ENCODE measurements at places on chromosomes 6 and 20.

GRCh38 chr20:19760371-19760721 is 2.3 kb downstream of the RIN2 start:
- no peak for DNase-seq

- DNase-seq = no peak
Measured at GRCh38 chr6:46612645-46613044, 40.0 kb downstream of the CYP39A1 start.

DNA sequence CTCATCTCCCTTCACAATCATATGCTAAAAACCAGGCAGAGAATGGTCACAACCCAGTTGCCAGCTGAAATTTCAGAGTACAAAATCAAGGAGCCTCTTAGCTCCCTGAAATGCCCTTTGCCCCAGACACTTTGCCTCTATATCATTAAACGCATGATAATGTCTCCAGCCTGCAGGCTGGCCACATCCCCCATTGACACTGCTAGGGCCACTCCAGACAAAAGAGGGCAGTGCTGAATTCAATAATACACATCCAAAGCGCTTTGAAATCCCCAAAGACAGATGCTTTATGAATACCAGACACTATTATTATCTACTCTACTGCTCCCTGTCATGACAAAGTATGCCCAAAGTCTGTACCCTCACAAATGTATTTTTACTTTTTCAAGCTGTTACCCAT is 348.3 kb upstream of the POU3F2 start:
- DNase-seq = no peak

GRCh38 chr6:152478377-152479010 is 158.7 kb downstream of the SYNE1 start:
- no peak for DNase-seq

GRCh38 chr6:68313911-68314310 is 321.2 kb upstream of the ADGRB3 start:
- no peak for DNase-seq

DNA sequence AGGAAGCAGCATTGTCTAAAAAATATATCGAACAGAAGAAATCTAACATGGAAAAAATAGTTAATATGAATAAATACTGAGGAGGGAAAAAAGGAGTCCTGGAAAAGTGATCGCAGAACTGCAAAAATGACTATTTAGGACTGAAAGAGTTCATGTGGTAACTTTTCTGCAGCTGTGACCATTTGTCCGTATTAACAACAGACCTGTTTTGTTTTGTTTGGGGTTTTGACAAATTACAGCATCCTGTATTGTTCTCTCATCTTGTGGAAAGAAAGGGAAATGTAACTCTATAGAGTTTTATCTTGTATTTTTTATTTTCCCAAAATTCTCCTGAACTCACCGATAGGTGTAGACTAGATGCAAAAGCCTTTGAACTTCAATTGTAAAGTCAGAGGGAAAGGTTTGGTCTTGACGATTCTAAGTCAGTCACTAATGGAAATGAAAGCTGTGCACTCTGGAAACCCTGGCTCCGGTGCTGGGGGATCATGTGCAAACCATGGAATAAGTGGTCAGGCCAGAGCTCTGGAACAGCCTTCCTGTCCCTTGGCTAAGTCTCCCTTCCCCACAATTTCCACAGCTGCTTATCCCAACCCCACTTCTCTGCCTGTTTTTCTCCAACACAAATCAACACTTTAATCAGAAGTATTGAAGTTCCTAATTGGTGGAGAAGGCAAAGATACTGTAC is 51.2 kb upstream of the MARCKS start:
- DNase-seq = no peak

DNA sequence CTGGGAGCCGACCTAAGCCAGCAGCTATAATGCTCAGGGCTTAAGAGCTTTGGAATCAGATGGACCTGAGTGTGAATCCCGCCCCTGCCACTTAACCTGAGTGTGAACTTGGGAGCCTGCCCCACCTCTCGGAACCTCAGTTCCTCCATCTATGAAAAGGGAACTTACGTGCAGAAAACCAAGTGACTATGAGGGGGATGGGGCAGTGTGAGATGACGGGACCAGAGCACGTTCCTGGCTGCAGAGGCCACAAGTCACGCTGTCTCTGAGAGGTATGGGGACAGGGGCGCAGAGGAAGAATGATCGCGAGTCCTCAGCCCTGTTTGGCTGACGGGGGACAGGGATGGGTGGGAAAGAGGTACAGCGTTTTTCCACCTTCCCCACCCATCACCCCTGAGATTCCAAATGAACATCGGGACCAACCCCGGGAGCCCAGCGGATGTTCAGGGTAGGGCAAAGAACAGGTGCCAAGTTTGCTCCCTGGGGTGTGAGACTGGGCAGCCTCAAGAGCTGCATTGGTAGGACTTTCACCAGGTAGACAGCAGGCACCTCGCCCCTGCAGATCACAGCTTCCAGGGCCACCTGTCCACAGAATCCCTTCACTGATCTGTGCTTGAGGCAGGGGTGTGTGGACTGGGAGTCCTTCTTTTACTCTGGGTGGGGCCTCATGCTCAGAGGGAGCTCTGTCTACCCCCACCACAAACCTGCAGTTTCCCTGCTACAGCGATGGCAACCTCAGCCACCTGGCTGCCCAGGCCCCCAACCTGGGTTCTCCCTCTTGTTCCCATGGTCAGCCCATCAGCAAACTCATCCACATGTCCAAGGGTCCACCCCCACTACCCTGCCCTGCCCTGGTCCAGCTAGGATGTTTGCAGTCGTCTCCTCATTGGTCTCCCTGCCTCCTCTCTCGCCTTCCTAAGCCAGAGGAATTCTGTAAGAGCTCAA is 85.8 kb downstream of the CEBPB start:
- DNase-seq = no peak

- no peak for DNase-seq
Measured at GRCh38 chr20:31837896-31838397, 7.5 kb downstream of the FOXS1 start.

DNA sequence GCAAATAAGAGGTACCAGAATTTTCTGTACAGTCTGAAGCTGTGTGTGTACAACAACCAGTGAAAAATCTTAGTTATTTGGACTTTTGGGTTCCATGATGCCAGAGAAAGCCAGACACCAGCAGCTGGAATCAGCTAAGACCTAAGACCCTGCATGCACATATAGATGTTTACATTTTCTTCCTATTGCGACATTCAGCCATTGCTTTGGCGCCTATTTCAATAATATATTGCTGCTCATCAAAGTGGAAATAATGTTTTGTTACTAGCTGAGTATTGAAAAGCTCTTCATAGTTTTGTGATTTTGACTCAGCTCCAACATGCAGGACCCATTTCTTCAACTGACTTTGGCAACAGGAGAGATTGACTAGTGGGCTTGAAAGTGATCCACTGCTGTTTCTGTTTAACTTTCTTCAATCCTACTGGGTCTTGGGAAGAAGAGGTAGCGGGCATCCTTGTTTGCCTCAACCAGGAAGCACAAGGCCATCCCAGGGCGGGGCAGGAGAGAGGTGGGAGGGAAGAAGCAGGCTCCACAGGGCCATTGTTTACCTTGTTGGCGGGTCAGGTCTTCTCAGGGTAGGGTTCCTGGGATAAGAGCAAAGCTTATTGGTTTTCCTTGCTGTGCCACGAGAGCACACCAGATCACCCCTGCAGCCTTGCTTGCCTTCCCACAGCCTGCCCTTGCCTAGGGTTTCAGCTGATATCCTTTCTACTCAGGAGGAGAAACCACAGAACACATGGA is 101.3 kb upstream of the ESR1 start:
- DNase-seq = no peak

- DNase-seq = peak; percentile 71
Measured at GRCh38 chr6:42781796-42782688, at the start of gene BICRAL. Gene BICRAL, plus strand, starts transcription at chr6:42782052. Its CDS starts 39,971 bp downstream, at chr6:42822023.

DNA sequence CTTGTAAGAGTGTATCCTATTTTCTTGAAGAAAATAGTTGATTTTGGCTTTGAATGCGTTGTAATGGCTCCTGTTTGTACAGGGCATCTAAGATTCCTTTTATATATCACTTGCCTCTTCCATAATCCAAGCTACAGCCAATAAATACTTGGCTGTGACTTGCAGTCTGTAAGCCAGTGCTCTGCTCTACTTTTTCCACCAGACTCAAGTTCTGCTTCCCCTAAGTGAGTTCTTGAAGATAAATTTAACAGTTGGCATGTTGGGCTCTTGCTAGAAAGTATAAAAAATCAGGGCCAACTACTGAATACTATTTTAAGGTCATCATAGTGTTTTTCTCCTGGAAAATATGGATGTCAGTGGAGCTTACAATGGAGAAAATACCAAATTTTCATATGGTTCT is 36.5 kb upstream of the SCGN start:
- no peak for DNase-seq

- DNase-seq = no peak
Measured at GRCh38 chr6:78580923-78581322, 286.4 kb upstream of the IRAK1BP1 start.

DNA sequence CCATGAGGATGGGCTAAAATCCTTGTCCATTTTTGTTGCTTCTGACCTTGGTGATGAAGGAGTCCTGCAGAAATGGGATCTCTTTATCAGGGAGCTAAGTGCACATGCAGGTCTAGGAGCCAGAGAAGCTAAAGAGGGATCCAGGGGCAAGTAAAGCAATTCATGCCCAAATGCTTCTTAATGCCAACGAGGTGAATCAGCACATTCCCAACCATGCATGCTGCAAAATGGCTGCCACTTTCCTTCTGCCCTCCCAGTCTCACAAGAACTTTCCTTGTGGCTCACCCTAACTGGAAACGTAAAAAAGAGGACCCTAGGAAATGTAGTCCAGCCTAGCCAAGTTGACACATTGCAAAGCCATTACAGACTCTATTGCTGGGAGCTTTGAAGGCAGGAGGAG is 298.4 kb downstream of the MAFB start:
- no peak for DNase-seq

GRCh38 chr6:137093183-137094069 is 48.7 kb upstream of the IL20RA start:
- no peak for DNase-seq

GRCh38 chr20:62999580-62999979 is 7.2 kb downstream of the BHLHE23 start:
- no peak for DNase-seq

DNA sequence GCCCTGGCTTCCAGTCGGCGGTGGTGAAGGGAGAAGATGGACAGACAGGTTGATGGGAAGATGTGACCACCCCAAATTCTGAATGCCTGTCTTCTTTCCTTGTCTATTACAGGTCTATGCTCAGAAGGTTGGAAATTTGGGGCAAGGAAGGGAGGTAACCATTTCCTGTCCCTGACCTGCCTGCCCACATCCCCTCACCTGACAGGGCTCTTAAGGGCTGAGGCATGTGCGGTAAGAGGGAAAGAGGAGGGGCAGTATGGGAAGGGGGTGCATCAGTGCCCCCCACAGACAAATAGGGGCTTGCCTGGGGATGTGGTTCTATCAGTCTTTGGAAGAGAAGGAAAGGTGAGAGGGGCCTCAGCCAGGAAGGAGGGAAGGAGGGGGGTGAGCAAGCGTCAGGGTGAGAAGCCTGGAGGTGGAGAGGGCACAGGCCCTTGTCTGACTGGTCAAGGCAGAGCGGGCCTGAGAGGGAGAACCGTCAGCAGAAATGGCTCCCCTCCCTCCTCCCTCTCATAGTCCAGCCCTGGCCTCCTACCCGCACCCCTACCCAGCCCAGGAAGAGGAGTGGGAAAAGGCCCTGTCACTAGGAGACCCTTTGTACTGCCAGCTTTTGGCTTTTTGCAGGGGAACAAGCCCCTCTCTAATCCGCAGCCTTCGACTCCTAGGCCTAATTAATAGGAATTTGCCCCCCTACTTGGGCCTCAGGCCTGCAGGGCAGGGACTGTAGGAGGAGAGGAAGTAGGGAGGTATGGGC is 104.4 kb upstream of the FOXP4 start:
- no peak for DNase-seq

DNA sequence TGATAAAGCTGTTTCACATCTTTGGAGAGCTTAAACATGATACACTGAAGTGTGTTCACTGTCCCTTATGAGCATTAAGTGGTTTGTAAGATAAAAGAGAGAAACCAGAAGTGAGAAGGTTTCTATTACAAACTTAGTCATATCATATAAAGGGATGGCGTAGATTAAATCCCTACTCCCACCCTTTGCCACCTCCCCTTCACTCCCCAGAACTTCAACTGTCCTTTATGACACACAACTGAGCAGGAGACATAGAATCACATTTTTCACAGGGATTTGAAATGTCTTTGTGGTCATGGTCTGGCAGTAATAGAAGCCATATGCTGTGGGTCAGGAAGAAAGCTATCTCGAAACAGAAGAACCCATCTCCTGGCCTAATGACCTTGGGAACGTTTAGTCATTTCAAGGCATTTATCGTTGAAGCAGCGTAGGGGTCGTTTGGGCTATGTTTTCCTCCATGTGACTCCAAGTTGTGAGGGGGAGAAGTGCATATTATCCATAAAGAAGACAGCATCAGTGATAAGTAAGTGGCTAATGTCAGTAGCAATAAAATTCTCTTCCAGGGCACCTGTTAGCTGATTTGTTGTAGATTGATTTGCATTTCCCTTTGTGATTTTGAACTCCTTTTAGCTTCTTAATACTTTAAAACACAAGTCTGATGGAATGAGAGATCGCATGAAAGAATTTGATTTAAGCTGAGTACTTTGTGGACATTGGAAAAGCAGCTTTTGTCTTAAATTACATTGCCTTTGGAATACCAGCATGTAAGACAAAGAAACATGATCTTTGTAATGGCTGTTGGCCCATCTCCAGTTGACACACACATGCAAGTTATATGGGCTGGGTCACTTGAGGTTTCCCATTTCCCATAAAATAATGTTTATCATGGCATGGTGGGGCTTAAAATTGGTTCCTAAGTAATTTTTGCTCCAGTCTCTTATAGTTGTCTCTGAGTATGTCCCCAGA is 501.5 kb upstream of the FLRT3 start:
- DNase-seq = no peak

- DNase-seq = no peak
Measured at GRCh38 chr20:2516399-2516798, 7.7 kb upstream of the ZNF343 start.

Measured in stimulated activated CD4-positive, alpha-beta T cell treated with anti-CD3 and anti-CD28 coated beads, TNF-alpha, amount 100 ng/mL, for 48 hours (primary cell).